ENCODE measurements at places on chromosomes 6 and 20.

- no peak for DNase-seq
Measured at GRCh38 chr6:159513074-159513720, 179.8 kb downstream of the SOD2 start.

DNA sequence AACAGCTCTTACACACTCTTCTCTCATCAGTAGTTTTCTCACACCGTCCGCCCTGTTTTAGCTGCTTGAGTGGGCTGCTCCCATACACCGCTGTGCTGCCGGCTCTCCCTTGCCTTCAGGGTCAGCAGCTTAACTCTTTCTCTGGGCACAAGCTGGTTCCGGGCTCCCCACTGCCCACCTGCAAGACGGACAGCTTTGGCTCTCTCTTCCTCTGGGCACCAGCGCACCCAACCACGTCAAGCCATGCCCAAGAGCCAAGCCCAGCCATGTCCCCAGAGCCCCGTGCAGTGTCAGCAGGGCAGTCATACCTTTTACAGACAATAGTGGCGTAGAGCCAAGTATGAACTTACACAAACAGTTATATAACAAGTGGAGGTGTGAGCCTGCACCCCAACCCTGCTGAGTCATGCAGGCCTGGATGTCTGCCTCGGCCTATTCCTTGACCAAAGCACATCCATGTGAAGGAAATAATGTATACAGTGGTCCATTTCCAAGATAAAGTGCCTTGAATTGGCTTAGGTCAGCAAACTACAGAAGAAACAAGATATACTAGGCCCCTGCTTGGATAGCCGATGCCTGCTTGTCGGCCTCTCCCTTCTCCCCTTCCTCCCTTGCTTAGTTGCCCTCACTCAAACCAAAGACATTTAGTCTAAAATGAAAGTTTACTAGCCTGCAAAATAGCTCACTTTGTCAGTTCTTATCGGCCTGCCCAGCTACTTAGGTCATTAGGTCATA lies 89.3 kb downstream of the JPH2 start:
- no peak for DNase-seq

DNA sequence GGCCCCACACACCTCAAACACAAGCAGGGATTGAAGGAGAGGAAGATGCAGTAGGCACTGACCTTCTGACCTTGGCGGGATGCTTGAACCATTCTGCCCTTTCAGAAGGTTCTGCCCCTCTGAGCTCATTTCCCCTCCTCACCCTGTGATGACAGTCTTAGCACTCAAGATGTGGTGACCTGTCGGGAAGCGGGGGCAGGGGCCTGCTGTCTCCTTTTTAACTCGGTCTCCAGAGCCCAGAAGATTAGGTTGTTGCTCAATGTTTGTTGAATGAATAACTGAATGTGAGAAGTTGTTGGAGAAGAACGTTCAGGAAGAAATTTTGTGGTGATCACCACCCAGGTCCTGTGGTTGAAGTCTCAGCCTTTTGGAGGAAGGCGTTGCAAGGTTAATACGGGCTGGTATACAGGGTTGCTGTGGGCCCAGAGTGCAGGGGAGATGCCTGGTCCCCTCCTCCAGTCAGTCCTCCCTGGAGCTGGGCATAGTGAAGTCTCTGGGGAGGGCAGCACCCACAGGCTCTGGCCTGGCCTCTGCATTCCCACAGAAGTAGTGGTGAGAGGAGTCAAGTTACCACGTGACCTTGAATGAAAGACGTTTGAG lies 49.7 kb upstream of the FUCA2 start:
- DNase-seq, result no peak

GRCh38 chr6:128725271-128726233 lies 157.4 kb upstream of the LAMA2 start:
- DNase-seq, result peak; percentile 15

All from G401 (cell line).